ENCODE measurements at places on chromosomes 3 and 15.

DNA sequence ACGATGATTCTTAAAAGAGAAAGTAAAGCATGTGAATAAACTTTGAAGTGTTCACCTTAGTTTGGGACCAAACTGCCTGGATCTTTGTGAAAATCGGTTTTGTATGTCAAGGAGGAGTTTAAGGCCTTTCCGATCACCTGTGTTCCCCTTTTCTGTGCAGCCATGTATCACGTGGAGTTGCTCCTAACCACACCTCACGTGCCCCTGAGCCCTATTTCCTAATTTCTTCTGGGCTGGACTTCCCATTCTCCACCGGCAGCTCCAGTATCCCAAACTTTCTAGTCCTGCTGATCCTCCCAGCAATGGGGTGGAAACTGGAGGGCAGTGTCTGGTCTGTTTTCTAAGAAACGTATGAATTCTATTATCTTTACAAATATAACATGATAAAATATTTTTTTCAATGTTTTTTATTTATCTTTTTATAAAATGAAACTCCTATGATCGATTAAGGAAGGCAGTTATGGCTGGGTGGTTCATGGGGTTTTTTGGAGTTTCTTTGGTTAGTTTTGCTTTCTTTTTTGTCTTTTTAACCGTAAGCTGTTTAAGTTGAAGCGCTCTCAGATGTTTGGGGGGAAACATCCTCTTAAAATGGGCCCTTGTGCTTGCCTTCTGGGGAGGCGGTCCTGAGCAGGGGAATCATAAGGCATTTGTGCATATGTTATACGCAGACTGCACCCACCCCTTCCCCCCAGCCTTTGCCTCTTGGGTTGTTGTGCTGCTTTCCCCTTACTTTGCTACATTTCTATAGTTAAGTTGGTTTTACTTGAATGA is 43.6 kb upstream of the WWTR1 start:
- DNase-seq: peak; percentile 12

DNA sequence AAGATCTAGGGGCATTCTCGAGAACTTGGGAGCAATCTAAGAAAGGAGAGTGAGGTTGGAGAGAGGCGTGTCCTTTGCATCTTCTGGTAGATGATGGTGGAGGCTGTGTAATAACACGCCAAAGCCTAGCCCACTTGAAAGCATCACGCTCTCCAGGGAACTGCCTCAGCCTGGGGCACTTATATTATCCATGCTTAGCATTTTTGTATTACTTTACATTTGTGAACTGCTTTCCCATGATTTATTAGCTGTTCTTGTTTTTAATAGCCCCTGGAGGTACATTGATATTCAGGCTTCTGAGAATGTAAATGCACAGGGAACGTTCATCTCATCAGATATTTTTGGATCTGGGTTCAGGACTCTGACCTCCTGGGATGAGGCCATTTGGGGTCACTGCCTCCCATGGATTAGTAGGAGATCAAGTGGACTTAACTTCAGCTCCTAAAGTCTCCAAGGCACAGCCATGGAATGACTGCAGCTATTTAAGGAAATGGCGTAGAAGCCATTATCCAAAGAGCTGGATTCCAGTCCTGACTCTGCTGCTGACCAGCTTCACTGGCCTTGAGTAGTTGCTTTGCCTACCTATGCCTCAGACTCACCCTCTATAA is 124.9 kb downstream of the LPP start:
- no peak for DNase-seq

- no peak for DNase-seq
Observed at GRCh38 chr15:78282324-78282723, 17.1 kb downstream of the SKIC8 start.

GRCh38 chr3:160393346-160394008 is 5.5 kb downstream of the IFT80 start:
- DNase-seq: no peak

DNA sequence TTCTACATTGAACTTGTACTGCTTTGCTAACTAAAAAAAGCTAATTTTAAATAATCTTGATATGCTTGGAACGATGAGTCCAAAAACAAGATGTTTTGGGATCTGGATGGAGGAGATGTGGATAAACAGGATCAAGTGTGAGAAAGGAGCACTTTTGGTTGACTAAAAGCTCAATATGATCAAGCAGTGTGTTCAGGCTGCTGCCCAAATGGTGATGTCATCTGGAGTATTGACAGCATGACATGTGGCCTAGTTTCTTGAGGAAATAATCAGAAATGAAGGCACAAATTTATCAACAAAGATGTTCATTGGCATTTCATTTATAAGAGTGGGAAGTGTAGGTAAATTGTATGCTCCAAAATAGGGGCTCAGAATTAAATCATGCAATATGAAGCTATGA is 161.2 kb downstream of the SOX2 start:
- DNase-seq: no peak

- no peak for DNase-seq
Observed at GRCh38 chr3:16288664-16289063, 23.7 kb downstream of the OXNAD1 start.

GRCh38 chr15:67883234-67883773 is 43.5 kb upstream of the RNU6-1 start:
- DNase-seq: no peak

DNA sequence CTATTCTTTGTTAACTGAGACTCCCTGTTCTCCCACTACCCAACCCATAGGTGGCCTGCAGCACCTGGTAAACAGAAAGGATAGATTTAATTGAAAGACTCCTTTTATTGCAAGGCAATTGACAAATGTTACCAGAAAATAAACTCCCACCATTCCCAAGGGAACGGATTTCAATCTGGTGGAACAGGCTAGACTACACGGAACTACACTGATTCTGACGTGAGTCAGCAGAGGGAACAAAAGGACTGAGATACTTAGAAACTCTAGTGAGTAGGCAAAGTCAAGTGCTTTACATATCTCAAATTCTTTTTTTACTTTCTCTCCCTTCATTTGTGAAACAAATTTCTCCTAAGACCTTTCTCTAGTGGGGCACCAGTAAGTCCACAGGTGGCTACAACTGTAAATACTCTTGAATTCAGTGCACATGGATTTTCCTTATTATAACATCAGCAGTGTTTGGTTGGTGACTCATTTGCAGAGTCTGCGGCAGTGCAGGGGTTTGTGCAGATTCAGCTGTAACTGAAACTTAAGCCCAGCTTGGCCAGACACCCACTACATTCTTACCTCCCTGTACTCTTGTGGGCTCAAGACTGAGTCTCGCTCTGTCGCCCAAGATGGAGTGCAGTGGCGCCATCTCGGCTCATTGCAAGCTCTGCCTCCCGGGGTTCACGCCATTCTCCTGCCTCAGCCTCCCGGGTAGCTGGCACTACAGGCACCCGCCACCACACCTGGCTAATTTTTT is 34.3 kb upstream of the PLSCR2 start:
- no peak for DNase-seq
